Cortex of kidney (tissue), 1 donor: ENCODE measurements at places on chromosomes 16 and 17.

- no peak for DNase-seq
These were observed 9.2 kb downstream of the MMP15 start for GRCh38 chr16:58034774-58035173.

DNA sequence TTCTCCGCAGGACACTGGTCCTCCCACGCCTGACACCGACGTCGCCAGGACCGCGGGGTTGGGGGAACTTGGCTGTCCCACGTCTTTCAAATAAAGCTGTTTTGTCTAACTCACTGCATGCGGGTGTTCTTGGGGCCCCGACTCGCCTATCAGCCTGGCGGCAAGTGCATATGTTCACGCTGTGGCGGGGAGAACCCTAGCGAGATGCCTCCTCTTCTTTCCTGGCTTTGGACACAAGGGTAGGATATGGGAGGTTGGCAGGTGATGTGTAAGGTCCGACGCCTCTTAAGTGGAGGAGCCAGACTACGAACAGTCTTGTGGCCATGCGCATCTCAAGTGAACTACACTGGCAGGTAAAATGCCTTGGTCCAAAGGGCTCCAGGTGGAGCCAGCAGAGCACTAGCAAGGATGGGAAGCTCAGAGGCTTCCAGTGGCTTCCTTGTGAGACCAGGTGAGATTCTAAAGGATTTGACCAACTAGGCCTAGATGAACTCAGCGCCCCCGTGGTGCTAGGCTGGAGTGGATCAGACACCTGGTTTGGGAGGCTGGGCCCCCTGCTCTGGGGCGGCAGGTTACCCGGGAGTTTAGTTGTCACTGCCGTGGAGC is 873 bp upstream of the RPS2 start:
- DNase-seq, result no peak

GRCh38 chr16:82400046-82400445 is 226.7 kb upstream of the CDH13 start:
- DNase-seq, result no peak

- no peak for DNase-seq
These were observed 1.7 kb upstream of the ALOX12 start for GRCh38 chr17:6994118-6994598.
